ENCODE measurements at places on chromosomes 2 and 18.

- DNase-seq: no peak
These were observed 295.8 kb upstream of the ACVR2A start for GRCh38 chr2:147549054-147549453.

DNA sequence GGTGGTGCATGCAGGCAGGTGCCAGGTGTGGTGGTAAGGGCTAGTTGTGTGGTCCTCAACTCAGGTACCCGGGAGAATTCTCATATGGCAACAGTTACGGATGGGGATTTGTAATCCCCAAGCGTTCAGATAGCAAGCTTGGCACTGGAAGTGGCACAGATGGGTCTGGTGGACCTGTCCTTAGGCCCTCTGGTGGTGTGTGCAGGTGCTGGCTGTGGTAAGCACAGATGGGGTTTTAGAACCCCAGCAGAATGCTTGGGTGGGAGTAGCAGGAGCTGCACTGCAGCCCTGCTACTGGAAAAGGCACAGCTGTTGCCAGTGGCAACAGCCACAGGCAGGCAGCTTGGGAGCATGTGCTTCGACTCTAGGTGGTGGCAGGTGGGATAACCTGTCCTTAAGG, 948.2 kb upstream of the FAM98A start:
- no peak for DNase-seq

DNA sequence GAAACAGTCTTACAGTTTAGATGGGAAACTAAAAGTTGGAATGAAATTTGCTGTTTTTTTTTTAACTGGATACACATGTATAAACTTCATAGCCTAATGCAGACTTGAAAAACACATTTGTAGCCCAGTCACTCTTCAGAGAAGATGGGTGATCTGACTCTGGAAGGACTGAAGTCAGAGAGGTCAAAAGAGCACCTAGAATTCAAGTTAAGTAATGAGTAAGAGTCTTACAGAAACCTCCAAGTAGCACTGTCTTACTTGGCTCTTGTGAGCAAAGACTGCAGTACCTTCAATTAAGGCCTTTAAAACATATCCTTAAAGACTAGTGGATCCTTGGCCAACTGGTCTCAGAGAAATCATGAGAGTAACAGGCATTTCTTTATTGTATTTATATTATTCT, 41.9 kb downstream of the TRAPPC8 start:
- DNase-seq: no peak

- DNase-seq: no peak
These were observed 28.0 kb downstream of the RFX8 start for GRCh38 chr2:101446869-101447268.

DNA sequence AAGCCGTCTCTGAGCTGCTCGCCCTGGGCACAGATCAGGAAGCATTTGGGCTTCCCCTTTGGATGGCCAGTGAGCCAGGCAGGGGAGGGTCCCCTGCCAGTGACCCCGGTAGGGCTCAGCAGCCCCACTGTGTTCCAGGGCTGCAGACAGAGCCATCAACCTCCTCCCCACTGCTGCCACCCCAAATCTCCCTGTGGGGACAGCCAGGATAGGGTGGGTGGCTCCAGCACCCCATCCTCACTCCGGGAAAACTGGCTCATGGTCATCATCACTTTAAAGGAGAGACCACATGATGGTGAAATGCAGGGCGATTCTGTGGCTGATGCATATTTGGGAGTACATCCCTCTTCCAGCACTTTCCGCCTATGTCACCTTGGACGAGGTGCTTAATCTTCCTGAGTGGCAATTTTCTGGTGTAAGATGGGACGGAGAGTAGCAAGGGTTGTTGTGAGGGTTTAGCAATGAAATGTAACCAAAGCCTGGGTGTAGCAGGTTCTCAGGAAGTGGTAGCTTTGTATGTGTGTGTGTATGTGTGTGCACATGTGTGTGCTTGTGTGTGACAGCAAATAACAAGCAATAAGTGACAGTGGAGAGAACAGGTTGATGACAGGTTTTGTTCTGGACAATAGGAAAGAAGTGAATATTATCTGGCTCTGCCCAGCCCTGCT, 61.8 kb downstream of the ACAA2 start:
- no peak for DNase-seq

- no peak for DNase-seq
These were observed 362.0 kb downstream of the ZNF521 start for GRCh38 chr18:24989760-24990593.

DNA sequence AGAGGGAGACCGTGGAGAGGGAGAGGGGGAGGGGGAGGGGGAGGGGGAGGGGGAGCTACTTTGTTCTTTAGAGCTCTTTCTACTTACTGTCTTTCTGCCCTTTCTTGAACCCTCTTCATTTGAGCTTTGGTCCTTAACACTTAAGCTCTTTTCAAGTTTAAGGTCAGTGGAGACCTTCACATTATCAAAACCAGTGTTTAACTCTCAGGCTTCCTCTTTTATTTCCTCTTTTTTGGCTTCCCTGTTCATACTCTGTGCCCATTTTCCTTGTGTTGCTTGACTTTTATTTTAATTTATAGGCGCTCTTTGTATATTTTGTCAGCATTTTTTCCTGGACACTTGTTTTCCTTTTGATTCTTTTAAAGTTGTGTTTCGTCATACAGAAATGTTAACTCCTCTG, 37.1 kb downstream of the ACSL3 start:
- no peak for DNase-seq

DNA sequence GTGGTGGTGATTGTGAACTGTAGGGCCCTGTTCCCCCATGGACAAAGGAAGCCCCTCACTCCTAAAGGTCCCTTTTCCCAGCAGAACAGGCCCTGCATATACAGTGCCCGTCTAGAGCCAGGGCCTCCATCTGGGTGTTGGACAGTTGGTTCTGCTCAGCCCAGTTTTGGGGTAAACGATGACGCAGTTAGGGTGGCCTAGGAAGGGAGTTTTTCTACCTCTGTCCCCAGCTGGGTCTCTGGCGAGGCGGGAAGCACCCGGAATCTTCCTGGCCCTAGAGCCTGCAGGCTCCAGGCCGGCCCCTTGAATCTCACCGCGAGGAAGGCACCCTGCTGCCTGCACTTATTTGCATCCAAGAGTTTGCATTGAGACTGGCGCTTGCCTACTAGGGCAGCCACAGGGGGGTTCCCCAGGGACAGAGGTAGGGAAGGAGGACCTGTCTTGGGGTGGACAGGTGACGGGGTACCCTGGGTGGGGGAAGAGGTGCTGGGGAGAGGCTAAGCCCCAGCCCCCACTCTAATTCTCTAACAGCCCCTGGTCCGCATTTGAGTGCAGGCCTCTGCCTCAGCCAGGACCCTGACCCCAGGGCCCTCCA, 529 bp upstream of the MTA3 start:
- no peak for DNase-seq

DNA sequence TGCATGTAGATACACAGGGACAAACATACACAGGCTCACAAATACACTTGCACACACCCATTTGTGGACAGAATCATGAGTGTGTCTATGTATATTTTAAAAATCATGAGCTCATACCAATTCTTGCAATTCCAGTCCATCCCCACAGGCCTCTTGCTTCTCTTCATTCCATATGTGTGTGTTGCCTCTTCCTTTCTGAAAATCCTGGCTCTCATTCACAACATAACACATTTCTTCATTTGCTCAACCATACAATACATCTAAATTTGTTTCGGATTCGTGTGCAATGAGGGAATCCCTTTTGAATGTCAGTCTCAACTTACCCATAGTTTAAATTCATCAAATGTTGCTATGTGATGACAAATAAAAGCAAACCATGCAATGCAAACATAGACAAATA, 51.4 kb downstream of the GNAL start:
- DNase-seq: no peak

DNA sequence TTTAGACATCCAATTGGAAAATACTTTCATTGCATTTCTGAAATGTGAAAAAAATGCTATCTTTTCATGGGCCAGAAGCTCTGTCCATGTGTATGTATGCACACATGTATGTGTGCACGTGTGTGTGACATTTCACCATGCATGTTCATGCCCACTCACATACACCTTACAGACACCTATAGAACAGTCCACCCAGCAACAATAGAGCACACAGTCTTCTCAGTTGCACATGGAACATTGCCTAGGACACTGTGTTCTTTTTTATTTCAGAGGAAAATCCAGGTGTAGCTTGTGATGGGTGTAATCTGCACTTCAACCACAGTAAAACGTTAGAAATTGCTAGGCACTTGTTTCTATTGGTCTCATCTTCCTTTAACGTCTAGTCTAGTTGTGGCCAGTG, 114.8 kb upstream of the RGPD4 start:
- no peak for DNase-seq

DNA sequence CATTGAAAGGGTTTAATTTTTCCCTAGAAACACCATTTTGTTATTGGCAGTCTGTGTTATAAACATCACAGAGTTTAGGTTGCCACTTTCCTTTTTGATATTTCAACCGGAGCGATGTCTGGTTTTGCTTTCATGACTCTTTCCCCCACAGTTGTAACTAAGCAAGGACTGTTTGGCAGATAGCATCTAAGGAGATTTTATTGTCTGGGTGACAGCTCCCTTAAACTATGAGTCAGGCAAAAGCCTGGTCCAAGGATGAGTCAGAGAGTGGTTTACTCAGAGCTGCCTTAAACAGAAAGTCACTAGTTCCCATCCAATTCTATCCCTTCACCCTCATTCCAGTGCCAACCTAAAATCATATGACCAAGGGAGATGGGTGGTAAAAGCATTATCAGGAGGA, 341.6 kb upstream of the VWC2L start:
- no peak for DNase-seq

- no peak for DNase-seq
These were observed 96.5 kb downstream of the EPB41L5 start for GRCh38 chr2:120109186-120110061.

DNA sequence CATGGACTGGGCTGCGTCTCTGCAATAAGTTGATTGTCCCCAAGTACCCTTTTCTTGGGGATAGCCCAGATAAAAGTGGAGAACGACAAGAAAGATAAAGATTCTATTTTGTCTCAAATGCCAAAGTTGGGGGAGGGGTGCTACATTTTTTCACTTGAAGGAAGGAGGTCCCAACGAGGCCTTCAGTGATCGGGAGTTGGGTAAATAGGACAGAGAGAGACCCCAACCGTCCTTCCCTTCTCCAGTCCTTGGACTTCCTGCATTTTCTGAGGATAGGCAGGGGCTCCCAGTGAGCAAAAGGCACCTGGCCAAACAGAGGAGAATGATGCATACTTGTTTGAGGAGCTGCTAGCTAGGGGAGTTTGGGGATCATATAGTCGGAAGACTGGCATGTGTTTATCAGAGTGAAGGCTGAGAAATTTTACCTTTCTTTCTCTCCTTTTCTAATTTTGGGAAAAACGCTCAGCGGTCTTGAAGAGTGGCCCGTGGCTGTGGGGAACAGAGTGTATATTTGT, 3.5 kb upstream of the EN1 start:
- no peak for DNase-seq

GRCh38 chr18:394987-395362, 105.5 kb downstream of the COLEC12 start:
- no peak for DNase-seq

GRCh38 chr2:207876842-207877535, 107.3 kb upstream of the FZD5 start:
- DNase-seq: no peak

DNA sequence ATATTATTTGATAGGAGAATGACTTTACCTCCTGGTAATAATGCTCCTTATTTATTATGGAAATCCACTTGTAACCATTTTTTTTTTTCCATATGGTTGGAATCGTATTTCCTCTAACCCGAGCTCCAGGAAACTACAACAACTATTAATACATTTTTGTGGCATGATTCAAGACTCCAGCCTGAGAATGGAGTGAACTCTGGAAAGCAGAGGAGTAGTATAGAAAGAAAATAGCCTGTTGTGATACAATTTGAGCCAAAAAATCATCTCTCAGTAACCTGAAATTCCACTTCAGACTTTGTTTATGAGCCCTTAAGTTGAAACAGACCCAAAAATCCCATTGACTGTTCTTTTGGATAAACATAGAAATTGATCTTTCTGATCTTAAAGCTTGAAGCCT, 921.1 kb downstream of the SOCS6 start:
- no peak for DNase-seq
